ENCODE measurements at places on chromosomes 4 and X. TPM values are rescaled to one million over a fixed set of nuclear protein-coding genes. Genes with fewer than 3 reads are reported as not detected.

- DNase-seq = no peak
These were observed 109.3 kb downstream of the AFF2 start for GRCh38 chrX:148609515-148610327.

- DNase-seq = no peak
These were observed 61.3 kb upstream of the UNC5C start for GRCh38 chr4:95610061-95610569.

DNA sequence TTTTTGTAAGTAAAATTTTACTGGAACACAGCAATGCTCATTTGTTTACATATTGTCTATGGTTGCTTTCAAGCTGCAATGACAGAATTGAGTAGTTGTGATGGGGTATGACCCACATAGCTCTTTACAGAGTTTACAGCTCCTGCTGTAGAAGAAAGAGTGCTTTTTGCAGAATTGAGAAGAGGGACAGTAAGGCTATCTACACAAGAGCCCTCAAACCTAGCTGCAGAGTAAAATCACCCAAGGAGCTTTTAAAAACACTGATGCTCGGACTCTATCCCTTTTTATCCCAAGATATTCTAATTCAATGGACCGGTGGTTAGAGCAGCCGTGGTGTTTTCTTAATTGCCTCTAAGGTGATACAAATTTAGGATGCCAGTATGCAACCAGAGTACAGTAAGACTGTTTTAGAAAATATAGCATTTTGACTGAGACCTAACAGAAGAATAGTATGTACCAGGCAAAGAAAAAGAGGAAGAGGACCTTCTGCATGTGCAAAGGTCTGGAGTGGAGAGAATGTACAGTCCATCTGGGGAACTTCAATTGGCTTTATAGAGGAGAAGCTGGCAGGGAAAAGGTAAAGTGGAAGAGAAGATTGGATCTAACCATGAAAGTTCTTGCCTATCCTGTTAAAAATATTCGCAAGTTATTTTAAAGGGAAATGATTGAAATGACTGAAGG is 663.6 kb upstream of the CPEB2 start:
- no peak for DNase-seq

DNA sequence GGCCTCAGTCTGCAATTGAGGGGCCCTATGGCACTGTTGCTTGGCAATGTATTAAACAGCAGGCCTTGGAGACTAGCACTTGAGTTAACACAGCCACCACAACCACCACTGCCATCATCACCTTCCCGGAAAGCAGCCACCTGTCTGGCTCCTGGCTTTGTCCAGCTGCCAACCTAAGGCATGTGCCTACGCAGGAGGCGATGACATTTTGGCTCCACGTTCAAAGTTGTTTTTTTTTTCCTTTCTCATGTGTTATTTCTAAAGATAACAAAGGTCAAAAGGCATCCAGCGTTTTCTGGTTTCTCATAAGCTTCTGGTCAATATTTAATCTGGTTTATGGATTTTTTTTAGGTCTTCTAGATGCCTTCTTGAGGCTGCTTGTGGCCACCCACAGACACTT is 7.5 kb downstream of the CLDN2 start:
- DNase-seq = no peak

Gene FMR1NB
- not detected for total RNA-seq

DNA sequence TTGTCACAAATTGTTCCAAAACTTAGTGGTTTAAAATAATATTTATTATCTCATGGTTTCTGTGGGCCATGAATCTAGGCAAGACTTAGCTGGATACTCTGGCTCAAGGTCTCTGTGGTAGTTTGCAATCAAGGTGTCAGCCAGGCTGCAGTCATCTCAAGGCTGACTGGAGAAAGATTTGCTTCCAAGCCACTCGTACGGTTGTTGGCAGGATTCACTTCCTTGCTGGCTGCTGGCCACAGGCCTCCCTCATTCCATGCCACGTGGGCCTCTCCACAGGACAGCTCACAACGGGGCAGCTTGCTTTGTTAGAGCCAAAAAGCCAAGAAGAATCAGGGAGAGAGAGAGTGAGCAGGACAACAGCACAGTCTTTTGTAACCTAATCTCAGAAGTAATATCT is 101.4 kb downstream of the WWC2 start:
- peak; percentile 79 for DNase-seq

DNA sequence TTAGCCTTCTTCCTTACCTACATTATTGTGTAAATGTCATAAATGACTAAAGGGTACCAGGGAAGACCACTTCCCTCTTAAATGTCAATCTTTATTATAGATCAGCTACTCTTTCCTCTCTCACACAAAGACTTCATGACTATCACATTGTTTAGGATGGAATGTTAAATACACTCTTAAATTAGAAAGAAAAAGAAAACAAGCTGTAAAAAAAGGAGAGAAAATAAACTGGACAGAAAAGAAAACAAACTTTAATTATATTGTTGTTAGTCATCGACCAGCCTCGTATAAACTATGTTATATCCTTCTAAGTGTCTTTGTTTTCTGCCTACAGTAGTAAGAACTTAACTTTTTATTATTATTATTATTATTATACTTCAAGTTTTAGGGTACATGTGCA is 666.4 kb upstream of the NR3C2 start:
- DNase-seq = no peak

DNA sequence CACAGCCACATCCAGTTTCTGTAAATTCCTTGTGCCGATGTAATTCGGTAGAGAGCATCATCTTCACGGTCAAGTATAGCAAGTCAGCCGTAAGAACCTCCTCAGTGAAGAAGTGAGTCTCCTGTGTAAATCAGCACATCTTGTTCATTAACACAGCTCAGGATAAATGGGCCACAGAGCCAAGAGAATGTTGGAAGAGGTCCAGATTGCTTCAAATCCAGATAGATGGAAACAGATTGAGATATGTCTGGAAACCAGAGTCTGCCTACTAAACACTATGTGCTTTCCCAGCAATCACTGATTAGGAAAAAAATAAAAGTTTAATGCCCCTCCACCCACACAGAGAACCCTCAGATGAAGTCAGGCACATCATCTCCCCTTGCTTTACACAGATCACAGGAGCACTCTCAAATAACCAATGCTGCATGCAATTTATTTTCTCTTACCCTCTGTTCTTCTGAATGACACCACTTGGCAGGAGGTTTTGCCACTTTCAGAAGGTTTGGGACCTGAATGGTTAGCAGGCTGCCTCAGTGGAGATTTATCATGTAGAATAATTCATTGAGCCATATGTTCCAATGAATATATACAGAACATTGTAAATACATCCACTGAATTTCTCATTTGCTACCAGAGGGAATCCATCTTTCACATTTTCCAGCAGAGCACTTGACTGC is 357.7 kb downstream of the C4orf33 start:
- DNase-seq = peak; percentile 12

DNA sequence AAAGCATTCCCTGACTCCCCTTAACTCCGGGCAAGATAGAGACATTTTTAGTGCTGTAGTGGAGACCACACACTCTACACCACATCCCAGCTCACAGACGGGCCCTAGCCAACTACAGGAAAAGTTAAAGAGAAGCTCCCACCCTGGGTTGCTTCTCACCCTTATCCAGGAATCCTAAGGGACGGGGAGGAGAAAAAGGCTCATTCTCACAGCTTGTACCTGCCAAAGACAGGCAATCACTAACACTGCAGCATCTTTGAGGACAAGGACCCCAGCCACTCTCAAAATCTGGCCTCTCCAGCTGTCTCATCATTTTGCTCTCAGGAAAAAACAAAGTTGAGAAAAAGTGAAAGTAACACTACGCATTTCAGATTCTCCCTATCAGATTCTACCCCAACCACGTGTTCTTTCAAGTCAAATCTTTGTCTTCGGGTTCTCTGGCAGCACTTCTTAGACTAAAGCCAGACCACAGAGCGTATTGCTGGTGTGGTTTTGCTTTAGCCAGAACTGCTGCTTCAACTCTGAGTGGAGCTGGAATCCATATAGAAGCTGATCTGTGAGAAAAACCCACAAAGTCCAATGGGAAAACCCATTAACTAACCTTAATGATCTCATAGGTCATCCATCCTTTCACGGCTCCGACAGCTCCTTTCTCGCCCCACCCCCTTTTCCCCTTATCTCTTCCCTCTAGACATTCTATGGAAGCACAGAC is 605.9 kb upstream of the DIPK2B start:
- no peak for DNase-seq

DNA sequence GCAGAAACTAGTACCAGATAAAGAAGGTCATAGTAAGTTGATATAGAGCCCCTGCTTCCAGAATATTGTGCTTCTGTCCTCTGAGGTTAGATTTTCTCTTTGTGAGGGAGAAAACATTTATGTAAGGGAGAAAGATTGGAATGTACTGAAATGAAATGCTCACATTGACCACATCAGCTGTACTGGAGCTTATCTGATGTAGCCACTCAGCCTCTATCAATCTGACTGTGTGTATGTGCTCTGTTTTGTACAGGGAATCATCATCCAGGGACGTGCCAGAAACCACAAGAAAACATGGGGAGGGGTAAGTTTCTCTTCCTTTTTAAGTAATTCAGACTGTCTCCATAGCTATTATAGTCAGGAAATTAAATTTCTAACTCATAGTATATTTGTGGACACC is 56.8 kb downstream of the PRRG1 start:
- no peak for DNase-seq

GRCh38 chr4:79626611-79627010 is 218.6 kb upstream of the GK2 start:
- DNase-seq = no peak

DNA sequence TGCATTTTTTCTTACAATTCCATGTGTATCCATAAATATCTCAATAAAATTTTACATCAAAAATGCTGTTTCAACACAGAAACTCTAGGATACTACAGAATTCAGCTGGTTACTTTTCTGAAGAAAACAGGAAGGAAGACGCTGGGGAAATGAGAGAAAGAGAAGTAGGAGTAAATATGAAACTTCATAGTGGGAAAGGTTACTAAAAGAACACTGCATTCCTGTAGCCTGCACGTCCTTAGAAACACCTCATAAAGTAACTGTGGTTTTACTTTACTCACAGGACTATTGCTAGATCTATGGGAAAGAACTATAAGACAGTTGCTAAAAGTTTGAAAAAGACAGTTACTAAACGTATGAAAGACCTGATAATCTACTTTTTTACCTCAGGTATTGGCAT is 23.1 kb downstream of the ATP11C start:
- DNase-seq = no peak

GRCh38 chrX:12946406-12946805 is 28.5 kb upstream of the TMSB4X start:
- no peak for DNase-seq

DNA sequence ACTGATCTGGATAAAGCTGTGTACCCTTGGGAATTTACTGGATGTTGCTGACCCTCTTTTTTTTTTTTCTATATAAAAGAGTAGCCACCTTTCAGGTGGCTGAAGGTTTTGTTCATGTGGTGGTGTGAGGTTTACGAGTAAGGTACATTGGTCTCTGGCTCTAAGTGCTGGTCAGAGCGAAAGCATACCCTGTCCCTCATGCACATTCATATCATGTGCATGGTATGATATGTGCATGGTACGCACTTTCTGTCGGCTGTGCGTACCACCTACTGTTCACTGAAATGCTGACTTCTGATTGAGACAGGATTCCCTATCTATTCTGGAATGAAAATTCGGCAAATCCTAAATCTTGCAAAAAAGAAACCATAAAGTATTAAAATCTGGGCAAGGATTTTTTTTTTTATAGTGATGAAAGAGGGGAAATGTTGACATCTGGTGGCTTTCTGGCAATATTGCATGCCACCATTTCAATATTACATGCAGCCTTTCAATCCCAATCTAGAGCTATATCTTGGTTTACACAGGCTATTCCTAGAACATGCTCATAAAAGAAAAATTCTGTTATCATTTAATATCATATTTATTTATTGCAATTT is 32.8 kb downstream of the FAM149A start:
- peak; percentile 65 for DNase-seq

DNA sequence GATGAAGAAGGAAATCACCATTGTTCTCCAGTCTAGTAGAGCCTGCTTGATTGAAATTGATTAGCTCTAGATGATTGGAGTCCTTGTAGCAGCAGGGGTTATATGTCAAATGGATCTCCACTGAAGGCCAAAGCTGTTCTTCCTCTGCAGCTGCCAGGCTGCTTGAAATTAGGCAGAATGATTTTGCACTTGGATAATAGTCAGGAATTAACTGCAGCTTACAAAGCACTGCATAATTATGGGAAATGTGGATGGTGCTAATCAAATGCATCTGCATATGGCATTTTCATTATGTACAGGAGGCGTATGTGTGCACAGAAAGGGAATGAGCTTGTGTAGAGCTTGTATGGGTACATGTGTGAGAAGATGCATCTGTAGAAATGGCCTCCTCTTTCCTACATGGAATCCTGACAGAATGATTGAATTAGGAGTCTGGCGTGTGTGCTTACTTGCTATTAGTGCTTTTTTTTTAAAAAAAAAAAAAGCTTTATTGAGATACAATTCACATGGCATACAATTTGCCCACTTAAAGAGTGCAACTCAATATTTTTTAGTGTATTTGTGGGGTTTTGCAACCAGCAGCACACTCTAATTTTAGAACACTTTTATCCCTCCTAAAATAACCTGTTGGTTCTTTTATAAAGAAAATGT is 65.9 kb downstream of the TMEM131L start:
- DNase-seq = no peak

DNA sequence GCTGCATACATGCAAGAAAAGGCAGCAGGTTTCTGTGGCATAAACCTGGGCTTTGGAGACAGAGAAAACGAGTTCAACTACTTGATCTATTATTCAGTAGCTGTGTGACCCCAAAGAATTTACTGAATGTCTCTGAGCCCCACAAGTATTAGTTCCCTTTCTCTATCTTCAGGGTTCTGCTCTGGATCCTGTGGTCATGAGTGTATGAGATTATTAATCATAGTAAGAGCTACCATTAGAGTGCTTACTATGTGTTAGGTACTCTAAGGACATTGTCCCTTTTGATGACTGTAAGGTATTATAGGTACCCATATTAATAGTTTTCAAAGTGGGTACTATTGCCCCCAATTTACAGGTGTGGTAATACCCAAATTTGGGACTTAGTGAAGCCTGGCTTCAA is 5.5 kb downstream of the TEX13D start:
- DNase-seq = no peak

Gene EREG
- total RNA-seq = not detected

Gene S100P
- total RNA-seq = not detected

DNA sequence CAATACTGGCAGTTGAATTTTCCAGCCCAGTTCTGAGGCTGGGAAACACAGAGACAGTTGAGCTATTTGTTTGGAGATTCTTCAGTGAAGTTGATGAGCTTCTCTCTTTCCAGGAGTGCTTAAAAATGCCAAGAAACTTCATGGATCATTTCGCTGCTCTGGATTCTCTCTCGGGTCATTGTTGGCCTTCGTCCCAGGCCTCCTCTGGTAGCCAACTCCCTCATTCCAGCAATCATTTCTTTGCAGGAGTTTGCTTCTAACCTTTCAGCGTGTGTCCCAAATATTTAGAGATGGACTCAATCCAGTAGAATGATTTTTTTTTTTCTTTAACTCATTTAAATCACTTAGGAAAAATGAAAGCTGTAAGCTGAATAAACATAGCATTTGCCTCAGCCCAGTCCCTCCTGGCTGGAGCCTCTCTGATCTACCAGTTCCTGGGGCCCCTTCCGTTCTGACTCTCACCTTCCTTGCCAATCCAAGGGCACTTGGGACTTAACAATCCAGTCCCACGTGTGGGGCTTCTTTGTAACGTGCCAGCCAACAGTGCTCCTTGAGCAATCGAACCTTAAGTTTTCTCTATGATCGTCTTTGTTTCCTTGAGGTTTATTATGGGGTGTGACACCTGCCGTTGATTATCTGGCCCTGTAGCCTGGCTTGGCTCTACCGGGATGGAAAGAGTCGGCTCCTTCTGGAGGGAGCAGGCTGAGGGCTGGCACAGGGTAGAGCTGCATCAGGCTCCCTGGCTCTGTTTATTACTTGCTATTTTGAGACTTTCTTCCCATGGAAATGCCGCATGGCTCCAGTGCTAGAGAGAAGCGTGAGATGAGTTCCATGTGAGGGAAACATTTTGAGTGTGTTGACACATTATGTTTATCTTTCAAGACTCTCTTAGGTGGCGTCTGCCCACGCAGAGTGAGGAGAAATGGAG is 80.4 kb upstream of the GPC4 start:
- peak; percentile 29 for DNase-seq
